T-helper 22 cell (primary cell): ENCODE measurements at places on chromosomes 12 and 14.

GRCh38 chr12:101698800-101699347 lies 1.4 kb downstream of the CHPT1 start:
- DNase-seq = no peak

GRCh38 chr14:54681811-54682261 lies 114.9 kb downstream of the SAMD4A start:
- no peak for DNase-seq

DNA sequence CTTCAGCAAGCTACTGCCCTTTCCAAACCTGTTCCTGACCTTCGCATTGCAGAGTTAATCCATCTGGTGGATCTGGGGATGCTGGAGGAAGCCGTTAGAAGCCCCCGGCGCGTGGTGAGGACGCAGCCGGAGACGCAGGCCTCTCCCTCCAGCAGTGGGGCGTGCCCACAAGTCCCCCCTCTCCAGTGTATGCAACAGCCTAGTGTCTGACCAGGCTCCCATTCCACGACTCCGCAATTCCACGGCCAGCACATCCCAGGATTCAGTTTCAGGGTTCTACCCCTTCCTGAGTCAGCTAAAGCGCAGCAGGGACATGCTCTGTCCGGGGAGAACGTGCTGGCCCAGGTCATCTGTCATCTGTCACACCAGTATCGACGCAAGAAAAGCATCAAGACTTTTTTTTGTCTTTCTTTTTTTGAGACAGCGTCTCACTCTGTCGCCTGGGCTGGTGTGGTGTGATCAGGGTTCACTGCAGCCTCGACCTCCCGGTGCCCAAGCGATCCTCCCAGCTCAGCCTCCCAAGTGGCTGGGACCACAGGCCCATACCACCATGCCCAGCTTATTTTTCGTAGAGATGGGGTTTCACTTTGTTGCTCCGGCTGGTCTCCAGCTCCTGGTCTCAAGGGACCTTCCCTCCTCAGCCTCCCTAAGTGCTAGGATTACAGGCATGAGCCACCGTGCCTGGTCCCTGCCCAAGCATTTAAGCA lies 8.0 kb upstream of the DYNC1H1 start:
- DNase-seq = no peak

DNA sequence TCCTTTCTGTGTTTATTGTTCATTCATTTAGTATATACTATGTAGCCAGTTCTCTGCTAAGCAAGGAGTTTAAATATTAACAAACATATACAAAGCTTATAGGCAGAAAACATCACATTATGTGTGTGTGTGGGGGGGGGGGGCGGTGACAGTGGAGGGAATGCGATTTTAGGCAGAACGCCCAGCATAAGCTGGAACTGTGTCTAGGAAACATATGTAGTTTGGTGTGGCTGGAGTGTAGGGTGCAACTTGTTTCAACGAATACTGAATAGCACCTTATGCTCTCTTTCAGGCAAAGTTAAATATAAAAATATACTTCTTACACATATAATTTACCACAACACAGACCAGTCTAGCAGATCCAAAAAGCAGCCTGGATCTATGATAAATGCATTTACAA lies 980.6 kb downstream of the SLC6A15 start:
- DNase-seq = no peak

GRCh38 chr12:22733756-22734155 lies 108.8 kb downstream of the ETNK1 start:
- DNase-seq = no peak

DNA sequence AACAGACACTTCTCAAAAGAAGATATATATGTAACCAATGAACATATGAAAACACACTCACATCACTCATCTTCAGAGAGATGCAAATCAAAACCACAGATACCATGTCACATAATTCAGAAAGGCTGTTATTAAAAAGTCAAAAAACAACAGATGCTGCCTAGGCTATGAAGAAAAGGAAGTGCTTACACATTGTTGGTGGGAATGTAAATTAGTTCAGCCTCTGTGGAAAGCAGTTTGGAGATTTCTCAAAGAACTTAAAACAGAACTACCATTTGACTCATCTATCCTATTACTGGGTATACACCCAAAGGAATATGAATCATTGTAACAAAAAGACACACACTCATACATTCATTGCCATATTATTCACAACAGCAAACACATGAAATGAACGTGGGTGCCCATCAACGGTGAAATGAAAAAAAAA lies 35.1 kb downstream of the EIF2S3B start:
- DNase-seq = no peak

DNA sequence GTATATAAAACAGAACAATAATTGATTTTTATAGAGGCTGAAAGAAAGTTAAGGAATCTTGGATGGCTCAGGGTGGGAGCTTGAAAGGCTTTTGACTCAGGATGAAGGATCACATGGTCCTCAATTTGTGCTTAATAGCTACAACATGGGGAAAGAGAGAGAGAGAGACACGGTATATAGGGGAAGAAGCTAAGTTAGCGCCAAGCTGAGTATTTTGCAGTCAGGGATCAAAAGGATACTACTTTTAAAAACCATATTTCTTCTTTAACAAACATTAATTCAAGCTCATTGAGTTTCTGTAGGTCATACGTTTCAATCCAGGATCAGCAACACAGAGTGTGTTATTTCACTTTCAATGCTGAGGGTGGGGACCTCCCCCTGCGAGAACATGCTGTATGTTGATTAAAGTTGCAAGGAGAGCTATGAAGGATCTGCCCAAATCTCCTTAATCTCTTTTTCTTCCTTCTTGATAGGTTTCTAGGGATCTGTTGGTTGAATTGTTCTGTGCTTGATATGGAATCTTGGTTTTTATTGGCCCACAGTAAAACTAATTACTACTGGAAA lies 133.1 kb upstream of the NUDT4 start:
- DNase-seq = no peak

DNA sequence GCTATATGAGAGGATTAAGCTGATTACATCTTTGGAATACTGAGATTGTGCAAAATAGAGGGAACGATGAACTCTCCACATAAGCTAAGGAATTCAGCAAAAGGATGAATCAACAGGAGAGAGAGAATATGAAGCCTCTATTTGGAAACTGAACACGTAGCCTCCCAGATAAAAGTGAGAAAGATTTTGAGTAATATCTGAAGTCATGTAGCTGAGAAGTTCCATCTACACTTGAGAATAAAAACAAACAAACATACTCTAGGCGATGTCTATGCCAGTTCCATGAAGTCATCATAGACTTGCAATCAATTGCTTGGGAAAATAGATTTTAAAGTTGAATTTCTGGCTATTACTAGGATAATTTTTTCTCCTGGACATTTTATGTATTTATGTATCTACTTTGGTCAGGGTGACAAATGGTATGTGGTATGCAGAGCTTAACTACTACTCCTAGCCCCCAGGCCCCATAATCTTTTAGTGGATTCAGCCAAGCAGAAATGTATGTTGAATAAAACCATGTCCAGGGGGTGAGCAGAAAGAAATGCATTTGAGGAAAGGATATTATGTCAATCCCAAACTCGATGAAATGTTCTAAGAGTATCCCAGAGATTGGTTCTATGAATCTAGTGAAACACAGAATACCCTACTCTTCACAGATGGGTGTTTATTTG lies 627.4 kb downstream of the DIO2 start:
- no peak for DNase-seq
